Fibroblast of skin of scalp (primary cell): ENCODE measurements at places on chromosomes 13 and 19.

DNA sequence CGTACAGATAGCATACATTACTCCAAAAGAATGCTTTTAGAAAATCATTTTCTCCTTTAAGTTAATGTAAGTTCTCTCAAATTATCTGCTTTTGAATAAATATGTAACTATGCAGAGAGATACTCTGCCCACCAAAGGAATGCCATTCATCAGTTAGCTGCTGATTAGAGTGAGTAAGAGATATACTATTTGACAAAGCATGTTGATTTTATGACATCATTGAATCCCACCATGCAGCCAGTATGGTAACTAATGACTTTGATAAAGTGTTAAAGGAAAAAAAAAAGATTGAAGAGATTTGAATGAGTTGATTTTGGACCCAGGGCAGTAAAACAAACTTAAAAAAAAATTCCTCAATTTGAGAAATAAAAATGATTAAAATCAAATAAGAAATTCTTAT is 521.5 kb downstream of the SLITRK6 start:
- peak; percentile 73 for DNase-seq

GRCh38 chr19:32718286-32718685 is 1.3 kb upstream of the TDRD12 start:
- no peak for DNase-seq

GRCh38 chr13:66926851-66927524 is 303.1 kb downstream of the PCDH9 start:
- no peak for DNase-seq

- peak; percentile 65 for DNase-seq
These were observed 24.1 kb downstream of the RFX2 start for GRCh38 chr19:6086068-6086788.

- no peak for DNase-seq
These were observed 25.3 kb upstream of the EIF3G start for GRCh38 chr19:10145031-10145430.

- peak; percentile 48 for DNase-seq
These were observed 30.9 kb upstream of the KCTD4 start for GRCh38 chr13:45231722-45232121.

- DNase-seq = no peak
These were observed 21.8 kb downstream of the ALOX5AP start for GRCh38 chr13:30757026-30757742.

- DNase-seq = no peak
These were observed 246.1 kb downstream of the LMO7 start for GRCh38 chr13:75882261-75882660.

DNA sequence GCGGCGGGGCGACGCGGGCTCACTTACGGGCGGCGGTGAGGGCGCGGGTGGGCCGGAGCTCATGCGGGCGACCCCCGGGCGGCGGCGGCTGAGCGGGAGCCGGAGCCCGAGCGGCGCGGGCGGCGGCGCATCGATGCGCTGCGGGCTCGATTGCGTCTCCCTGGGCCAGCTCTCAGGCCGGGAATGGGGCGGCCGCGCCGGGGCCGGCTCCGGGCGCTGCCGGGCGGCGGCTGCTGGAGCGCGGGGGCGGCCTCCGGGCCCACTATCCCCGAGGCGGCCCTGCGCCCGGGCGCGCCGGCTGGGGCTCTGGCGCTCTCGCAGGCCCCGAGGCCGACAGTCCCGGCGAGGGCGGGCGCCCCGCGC is 1.4 kb upstream of the TSHZ3 start:
- peak; percentile 68 for DNase-seq
